ENCODE measurements at places on chromosomes 6 and 20. TPM values are rescaled to one million over a fixed set of nuclear protein-coding genes. Genes with fewer than 3 reads are reported as not detected.

GRCh38 chr6:39268721-39269120 lies 39.4 kb upstream of the KCNK5 start:
- no peak for DNase-seq

DNA sequence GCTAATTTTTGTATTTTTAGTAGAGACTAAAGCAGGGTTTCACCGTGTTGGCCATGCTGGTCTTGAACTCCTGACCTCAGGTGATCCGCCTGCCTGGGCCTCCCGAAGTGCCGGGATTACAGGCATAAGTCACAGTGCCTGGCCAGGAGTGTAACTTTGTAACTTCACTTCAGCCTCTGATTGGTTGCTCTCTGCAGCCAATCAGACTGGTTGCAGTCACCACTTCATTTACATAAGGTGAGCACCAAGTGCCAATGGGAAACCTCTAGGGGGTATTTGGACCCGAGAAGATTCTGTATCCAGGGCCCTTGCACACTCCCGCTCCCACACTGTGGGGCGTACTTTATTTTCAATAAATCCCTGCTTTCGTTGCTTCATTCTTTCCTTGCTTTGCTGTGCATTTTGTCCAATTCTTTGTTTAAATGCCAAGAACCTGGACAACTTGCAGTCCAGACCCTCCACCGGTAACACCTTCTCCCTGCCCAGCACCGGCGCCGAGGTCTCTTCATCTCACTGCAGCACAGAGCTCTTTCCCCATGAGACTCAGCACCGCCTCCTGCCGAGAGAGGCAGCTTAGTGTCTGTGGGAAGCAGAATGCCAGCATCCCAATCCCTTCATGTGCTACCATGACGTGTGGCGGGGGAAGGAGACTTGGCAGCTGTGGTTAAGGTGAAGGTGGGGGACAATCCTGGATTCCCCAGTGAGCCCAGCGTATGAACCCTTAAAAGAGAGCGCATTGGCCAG lies 14.0 kb upstream of the MRGBP start:
- DNase-seq: no peak

DNA sequence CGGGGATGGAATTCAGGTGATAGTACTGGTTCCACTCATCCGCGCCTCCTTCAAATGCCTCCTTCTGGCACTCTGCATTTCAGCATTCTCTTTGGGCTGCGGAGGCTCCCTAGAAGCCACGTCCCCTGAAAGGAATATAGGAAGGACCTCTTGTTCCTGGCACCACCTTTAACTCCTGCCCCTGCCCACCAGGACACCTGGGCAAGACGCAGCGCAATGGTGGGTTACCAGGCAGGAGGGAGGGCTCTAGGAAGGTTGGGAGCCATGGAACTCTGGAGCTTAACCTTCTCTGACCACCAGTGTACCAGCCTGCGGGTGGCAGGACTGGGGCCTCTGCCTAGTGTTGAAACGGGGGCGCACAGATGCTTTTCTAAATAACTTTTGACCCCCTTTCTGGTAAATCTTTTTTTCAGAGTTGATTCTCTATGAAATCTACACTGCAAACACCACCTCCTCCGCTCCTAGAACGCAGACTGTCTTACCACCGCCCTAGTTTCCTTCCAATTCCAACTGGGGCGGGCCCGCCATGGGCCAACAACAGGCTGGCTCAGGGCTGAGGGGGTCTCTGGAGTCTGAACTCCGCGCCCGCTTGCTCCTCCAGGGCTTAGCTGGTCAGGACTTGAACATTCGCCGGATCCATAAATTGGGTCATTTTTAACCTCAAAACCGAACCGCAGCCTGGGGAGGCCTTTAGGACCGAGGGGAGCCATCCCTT lies 871 bp upstream of the SYNDIG1 start:
- DNase-seq: no peak

- DNase-seq: no peak
Observed at GRCh38 chr6:81772741-81773140, 20.3 kb upstream of the TENT5A start.

DNA sequence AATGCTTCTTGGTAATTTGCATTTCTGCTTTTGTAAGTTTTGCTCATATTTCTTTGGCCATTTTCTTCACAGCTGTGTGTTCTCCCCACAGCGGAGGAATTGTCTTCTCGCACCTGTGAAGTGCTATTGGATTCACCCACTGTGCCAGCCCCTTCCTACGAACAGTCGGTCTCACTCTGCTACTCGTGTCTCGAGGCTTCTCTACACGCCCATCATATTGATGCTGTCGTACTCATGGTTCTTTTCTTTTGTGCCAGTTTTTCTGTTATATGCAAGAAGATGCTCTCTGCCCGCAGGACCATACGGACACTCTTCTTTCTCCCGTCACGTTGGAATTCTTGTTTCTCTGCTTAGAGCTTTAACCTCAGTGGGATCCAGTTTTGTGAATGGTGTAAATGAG lies 200.3 kb downstream of the DLL1 start:
- no peak for DNase-seq

DNA sequence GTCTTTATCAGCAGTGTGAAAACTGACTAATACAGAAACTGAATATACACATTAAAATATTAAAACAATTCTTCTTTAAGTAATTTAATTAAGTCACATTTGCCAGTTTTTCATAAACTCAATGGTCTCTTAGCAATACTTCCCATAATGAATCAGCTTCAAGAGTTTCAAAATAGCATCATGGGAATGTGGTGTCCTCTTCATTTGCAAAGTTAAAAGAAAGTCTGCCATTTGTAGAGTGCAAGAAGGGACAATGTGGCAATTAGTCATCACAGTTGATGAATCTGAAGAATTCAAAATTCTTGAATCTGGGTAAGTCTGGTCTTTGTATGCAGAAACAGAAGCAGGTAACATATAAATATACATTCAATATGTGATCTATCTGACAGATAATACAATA lies 38.7 kb downstream of the SYNE1 start:
- no peak for DNase-seq

- DNase-seq: no peak
Observed at GRCh38 chr6:47852727-47853126, 70.9 kb downstream of the OPN5 start.

GRCh38 chr6:33064723-33065122 lies 8.7 kb downstream of the HLA-DPA1 start:
- DNase-seq: no peak

GRCh38 chr6:72624557-72625160 lies 2.8 kb downstream of the KCNQ5 start:
- DNase-seq: no peak

- no peak for DNase-seq
Observed at GRCh38 chr6:158437571-158437970, 122.3 kb upstream of the TMEM181 start.

DNA sequence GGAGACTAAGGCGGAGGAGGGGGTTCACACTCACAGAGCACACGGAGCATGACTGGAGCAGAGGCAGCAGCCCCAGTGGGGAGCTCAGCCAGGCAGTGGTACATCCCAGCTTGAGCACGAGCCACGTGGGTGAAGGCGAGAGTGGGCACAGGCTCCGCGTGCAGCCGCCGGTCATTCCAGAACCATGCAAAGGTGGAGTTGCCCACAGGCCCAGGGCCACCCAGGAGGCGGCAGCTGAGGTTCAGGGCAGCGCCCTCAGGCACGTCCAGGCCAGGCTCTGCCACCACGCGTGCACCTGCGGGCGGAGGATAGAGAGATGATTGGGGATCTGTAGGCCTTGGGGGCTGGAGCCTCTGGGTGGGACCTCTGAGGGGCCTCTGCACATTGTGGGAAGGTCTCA lies 9.5 kb upstream of the ADAM33 start:
- DNase-seq: no peak

GRCh38 chr20:39210341-39211036 lies 248.3 kb downstream of the DHX35 start:
- no peak for DNase-seq

GRCh38 chr6:6026513-6027205 lies 19.9 kb upstream of the NRN1 start:
- no peak for DNase-seq

DNA sequence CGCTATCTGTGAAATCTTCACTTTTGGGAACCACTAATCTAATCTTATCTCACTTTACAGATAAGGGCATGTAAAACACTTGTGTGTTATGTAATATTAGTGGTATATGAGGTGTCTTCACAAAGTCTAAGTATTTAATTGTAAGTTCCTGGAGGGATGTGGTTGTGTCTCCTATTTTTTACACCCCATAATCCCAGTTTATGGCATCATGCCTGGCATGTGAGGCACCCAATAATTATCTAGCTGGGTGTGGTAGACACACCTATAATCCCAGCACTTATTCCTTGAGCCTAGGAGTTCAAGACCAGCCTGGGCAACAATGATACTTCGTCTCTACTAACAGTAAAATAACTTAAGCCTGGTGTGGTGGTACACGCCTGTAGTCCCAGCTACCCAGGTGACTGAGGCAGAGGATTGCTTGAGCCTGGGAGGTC lies 16.5 kb upstream of the TBCC start:
- DNase-seq: no peak

DNA sequence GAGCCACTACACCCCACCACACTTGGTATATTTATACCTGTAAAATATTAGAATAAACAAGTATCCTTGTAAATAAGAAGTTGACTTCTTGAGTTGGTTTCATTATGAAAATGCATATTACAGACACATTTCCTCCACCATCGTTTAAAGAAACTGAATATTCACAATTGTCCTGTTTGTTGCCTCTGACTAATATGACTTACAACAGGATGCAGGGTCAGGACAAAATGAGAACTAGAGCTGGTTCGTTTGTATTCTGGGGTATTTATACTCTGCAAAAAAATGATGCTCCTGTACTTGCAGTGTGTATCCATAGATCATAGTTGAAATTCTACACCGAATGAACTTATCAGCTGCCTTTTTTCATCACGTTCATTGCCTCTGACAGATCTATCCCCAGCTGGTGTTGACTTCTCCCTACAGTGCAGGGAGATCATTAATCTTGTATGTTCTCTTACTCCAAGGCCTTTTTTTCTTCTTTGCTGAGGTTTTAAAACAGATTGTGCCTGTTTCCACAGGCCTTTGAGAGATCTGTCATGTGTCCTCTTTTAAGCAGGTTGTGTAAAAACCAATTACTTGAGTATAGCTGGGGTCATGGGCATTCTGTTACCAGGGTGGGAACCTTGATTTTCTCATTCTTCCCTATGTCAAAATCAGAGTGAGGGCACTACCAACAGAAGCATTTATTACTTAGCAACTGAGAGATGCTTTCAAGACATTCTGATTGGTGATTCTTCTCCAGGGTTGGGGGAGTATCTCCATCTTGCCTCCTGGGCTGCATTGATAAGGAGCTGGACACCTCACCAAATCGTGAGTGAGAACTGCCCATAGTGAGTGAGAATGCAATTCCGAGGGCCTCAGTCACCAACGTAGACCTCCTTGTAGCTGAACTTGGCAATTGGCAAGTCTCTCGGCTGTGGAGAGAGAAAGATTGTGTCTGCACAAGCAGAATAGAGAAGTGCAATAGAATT lies 78.8 kb upstream of the CD83 start:
- DNase-seq: no peak

DNA sequence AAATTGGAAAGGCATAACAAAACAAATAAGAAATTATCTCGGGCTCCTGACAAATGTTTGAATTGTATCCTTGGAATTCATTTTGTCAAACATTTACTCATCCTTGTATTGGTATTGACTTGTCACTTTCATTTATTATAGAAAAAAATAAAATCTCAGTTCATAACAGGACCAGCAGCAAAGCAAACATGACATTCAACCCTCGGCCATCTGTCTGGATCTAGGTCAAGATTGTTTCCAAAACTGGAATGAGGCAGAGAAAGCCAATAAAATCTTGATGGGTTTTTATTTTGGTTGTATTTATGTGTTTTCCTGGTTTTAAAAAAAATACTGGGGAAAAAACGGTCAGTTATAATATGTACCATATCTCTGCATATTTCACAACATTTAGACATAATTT lies 42.9 kb upstream of the FABP7 start:
- no peak for DNase-seq

ULBP1 gene
- total RNA-seq: not detected

MRAP2 gene
- total RNA-seq: 0.36 TPM

EPHA7 gene
- total RNA-seq: not detected

RFX6 gene
- not detected for total RNA-seq

SLC22A16 gene
- total RNA-seq: not detected

Measured in adrenal gland (tissue), 19 donors.